ENCODE measurements at places on chromosomes 7 and 10. TPM values are rescaled to one million over a fixed set of nuclear protein-coding genes. Genes with fewer than 3 reads are reported as not detected.

- H3K27ac ChIP-seq, result no peak overlapping the region
- H3K4me1 ChIP-seq, result no peaks in the 10 kb centered on the region
- H3K27me3 ChIP-seq, result no peaks in the 10 kb centered on the region
Measured at GRCh38 chr7:75732764-75733630, 5.7 kb downstream of the HIP1 start.

- H3K27ac ChIP-seq, result peak overlapping the region; percentile 78
- no peaks in the 10 kb centered on the region for H3K27me3 ChIP-seq
- H3K36me3 ChIP-seq, result peaks cover 7% of the 10 kb centered on the region
Measured at GRCh38 chr10:24901686-24902399, 50.6 kb downstream of the PRTFDC1 start.

DNA sequence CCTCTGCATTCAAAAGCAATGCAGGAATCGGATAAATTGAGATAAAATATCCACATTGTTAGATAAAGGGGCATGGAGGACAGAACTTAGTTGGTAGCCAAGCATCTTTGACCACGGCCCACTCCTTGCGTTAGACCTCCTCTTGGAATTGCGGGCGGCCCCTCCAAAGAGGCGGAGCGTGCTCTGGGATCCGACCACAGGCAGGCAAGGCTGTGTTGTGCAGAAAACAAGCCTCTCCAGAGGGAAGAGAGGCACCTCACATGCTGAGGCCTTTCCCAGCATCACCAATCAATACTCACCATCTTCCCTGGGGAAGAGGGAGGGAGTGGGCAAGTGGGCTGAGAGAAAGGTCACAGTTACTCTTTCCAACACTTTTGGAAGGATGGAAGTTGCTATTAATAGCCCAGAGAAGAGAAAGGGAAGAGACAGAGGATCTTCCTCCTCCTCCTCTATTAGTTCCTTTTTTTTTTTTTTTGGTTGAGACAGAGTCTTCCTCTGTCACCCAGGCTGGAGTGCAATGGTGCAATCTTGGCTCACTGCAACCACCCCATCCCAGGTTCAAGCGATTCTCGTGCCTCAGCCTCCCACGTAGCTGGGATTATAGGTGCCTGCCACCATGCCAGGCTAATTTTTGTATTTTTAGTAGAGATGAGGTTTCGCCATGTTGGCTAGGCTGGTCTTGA is 49.7 kb upstream of the NRF1 start:
- H3K4me3 ChIP-seq, result no peak overlapping the region
- H3K4me1 ChIP-seq, result peaks cover 9% of the 10 kb centered on the region
- peaks cover 3% of the 10 kb centered on the region for H3K27me3 ChIP-seq
- no peak overlapping the region for H3K27ac ChIP-seq
- no peak for DNase-seq
- H3K36me3 ChIP-seq, result no peaks in the 10 kb centered on the region

DNA sequence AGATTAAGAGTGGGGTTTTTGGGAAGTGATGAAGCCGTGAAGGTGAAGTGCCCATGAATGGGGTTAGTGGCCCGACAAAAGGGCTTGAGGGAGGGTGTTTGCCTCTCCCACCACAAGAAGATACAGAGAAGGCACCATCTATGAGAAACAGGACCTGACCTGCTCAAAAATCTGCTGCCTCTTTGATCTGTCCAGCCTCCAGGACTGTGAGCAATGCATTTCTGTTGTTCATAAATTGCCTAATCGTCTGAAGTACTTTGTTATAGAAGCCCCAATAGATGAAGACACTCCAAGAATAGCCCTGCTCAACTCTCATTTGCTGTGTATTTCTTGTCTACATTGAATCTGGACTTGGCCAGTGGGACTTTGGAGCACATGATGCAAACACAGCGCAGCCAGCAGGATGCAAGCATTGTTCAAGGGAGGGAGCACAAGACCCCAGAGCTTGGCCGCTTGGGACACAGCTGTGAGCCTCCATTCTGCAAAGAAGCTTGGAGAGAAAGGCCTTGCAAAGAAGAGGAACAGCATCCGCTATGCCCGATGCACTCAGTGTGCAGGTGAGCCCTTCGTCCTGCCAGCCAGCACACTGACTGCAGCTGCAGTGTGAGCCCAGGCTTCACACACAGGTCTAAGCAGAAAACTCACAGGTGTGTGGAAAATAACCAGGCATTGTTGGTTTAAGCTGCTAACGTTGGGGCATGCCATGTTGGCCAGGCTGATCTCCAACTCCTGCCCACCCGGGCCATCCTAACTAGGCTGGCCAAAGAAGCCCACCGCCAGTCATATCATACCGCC is 73.2 kb upstream of the KLF6 start:
- peaks cover 26% of the 10 kb centered on the region for H3K4me1 ChIP-seq
- no peak for DNase-seq
- peaks cover 18% of the 10 kb centered on the region for H3K36me3 ChIP-seq

GRCh38 chr7:84149573-84149972 is 45.0 kb downstream of the SEMA3A start:
- no peak overlapping the region for H3K4me3 ChIP-seq
- no peak overlapping the region for H3K27ac ChIP-seq
- peaks cover 22% of the 10 kb centered on the region for H3K4me1 ChIP-seq
- H3K36me3 ChIP-seq, result no peaks in the 10 kb centered on the region
- H3K27me3 ChIP-seq, result no peaks in the 10 kb centered on the region

- H3K27me3 ChIP-seq, result peaks cover 45% of the 10 kb centered on the region
- H3K36me3 ChIP-seq, result no peaks in the 10 kb centered on the region
Measured at GRCh38 chr7:135801045-135801693, 52.6 kb upstream of the FAM180A start.

GRCh38 chr10:61299841-61300240 is 153.3 kb downstream of the TMEM26 start:
- no peak for DNase-seq
- no peaks in the 10 kb centered on the region for H3K27me3 ChIP-seq
- H3K36me3 ChIP-seq, result no peaks in the 10 kb centered on the region
- H3K27ac ChIP-seq, result no peak overlapping the region
- H3K4me1 ChIP-seq, result no peaks in the 10 kb centered on the region

- H3K36me3 ChIP-seq, result no peaks in the 10 kb centered on the region
- no peak overlapping the region for H3K4me3 ChIP-seq
- peaks cover 9% of the 10 kb centered on the region for H3K4me1 ChIP-seq
Measured at GRCh38 chr10:91708174-91708861, 75.4 kb upstream of the PPP1R3C start.

DNA sequence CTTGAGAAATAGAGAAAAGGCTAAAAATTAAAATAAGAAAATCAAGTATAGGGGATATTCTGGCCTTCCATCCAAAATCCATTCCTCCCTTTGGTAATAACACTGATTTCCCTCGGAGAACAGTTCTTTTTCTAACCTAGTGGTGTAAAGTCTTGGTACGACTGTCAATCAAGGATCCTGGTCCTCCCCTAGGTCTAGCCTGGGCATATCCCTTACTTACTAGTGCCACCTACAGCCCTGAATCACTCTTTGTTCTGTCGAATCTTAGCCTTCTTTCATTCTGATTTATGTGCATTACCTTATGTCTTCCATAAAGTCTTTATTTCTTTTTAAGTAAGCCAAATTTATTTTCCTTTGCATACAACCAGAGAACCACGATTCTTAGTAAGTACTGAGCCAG is 298.7 kb upstream of the LRRTM3 start:
- H3K27ac ChIP-seq, result no peak overlapping the region
- H3K4me1 ChIP-seq, result no peaks in the 10 kb centered on the region
- peak; percentile 54 for DNase-seq
- no peaks in the 10 kb centered on the region for H3K27me3 ChIP-seq
- no peaks in the 10 kb centered on the region for H3K36me3 ChIP-seq
- no peak overlapping the region for H3K4me3 ChIP-seq

DNA sequence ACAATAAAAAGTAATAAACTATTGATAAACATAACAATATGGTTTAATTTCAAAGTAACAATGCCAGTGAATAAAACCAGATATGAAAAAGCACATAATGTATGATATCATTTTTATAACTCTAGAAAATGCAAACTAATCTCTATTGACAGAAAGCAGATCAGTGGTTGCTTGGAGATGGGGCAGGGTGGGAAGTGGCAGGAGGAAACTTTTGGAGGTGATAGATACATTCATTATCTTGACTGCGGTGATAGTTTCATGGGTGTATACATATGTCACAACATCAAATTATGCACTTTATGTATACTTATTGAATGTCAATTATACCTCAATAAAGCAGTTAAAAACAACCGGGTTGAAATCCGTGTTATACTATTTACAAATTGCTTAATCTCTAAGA is 16.0 kb upstream of the C1GALT1 start:
- H3K27me3 ChIP-seq, result no peaks in the 10 kb centered on the region
- H3K27ac ChIP-seq, result no peak overlapping the region
- DNase-seq, result no peak

DNA sequence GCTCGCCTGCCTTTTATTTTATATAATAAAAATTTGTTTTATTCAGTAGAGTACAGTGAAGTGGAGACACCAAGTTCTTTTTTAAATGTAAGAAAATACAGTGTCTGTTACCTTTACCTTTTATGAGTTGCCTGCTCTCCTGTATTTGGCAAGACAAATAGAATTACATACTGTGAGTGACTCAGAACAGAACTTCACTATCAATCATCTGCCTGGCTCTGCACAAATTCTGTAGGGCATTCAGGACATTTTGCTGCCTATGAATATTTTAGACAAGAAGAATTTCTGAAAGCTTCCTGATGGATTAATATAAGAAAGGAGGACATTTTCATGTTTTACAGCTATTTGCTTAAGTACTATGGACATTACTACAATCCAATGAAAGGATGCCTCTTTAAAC is 135.4 kb upstream of the PHF14 start:
- no peaks in the 10 kb centered on the region for H3K27me3 ChIP-seq
- H3K36me3 ChIP-seq, result no peaks in the 10 kb centered on the region
- DNase-seq, result no peak
- no peak overlapping the region for H3K27ac ChIP-seq
- H3K4me1 ChIP-seq, result no peaks in the 10 kb centered on the region
- H3K4me3 ChIP-seq, result no peak overlapping the region

- no peaks in the 10 kb centered on the region for H3K36me3 ChIP-seq
- H3K4me1 ChIP-seq, result peaks cover 64% of the 10 kb centered on the region
- no peak for DNase-seq
- no peak overlapping the region for H3K4me3 ChIP-seq
- H3K27ac ChIP-seq, result no peak overlapping the region
Measured at GRCh38 chr7:116575853-116576252, 51.0 kb downstream of the CAV1 start.

DNA sequence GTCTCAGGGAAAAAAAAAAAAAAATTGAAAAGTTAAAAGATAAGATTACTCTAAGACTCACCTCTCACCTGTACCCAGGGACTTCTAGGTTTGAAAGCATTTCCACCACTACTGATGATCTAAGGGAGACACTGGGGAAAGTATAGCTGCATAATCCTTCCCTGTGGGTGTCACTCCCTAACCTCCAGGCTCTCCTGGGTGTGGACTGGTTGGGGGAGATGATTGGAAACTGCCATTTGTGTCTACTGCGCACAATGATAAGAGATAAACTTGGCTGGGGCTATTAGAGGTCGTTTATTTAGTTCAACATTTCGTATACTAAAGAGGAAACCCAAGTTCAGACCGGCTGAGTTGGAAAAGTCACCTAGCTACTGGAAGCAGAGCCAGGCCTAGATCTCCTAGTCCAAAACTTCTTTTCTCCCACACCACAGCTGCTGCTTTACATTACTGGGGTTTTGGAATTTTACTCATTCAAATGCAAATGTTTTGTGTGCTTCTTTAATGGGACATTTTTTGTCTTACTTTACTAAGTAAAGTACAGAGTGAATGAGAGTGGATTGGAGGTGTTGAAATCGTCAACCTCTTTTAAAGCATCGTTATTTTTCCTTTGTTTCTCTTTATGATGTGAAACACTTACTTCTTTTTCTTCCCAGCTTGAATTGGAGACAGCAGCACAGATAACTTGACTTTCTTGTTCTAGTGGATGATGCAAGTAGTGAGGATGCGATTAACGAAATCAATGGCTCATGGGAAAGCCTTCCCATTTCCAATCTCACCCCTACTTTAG is 22.3 kb upstream of the SEC61G start:
- peaks cover 20% of the 10 kb centered on the region for H3K4me1 ChIP-seq
- H3K27ac ChIP-seq, result no peak overlapping the region
- no peaks in the 10 kb centered on the region for H3K27me3 ChIP-seq
- no peak overlapping the region for H3K4me3 ChIP-seq
- no peaks in the 10 kb centered on the region for H3K36me3 ChIP-seq

DNA sequence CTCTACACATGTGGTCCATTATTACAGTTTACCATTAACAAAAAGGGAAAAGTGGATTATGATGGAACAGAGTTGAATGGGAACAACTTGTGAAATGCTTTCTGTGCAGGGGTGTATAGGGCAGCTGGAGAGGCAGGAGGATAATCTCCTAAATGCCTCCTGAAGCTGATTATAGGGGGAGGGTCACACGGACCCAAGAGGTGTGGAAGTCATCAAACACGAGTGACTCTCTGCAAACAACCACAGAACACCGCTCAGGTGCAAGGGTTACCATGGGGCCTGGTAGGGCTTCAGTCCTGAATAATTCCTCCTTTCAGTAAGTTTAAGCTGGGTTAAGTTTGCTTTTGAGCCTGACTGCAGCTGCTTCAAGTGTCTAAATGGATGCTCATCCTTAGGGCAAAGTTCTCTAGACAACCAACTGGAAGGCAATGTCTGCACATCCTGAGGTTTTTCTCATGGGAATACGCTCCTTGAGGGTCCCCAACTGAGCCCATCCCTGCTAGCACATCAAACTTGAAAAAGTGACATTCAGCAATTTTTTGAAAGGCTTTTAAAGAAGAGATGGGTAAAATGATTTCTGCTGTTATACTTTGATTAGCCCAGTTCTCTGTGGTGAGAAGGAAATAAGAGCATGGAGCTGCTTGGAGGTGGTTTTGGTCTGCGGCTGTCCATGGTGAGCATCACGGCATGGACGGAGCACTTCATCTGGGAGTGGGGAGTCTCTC is 1.9 kb downstream of the PDE6C start:
- no peaks in the 10 kb centered on the region for H3K4me1 ChIP-seq
- H3K4me3 ChIP-seq, result no peak overlapping the region
- peaks cover 3% of the 10 kb centered on the region for H3K27me3 ChIP-seq
- H3K36me3 ChIP-seq, result no peaks in the 10 kb centered on the region

Gene LRIT1
- total RNA-seq, result not detected

Gene TMEM229A
- total RNA-seq, result not detected

Gene POLD2
- total RNA-seq, result 246 TPM

Gene SPDYE8
- total RNA-seq, result not detected

Gene IDI2
- total RNA-seq, result not detected

Gene GSDME
- total RNA-seq, result 9.4 TPM

Gene C7orf57
- total RNA-seq, result 0.24 TPM

All from Calu3 (cell line).